ENCODE measurements at places on chromosomes 2 and 18.

GRCh38 chr2:75707901-75708300 is 2.8 kb downstream of the GCFC2 start:
- no peak for DNase-seq

DNA sequence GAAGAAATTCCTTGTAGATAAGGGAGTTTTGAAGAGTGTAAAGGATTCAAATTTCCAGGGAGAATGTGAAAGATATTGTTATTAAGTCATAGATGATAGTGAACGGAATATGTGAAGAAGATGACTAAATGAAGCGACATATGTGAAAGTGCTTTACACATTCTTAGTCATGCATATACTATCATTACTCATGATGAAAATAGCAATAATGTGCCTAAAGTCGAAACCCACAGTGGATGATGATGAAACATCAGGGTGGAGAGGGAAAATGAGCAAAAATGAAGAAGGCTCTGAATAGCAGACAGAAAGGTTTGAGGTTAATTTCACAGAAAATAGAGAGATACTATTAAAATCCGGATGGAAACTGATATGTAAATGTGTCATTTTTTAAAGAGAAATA is 1237.1 kb downstream of the LRP1B start:
- no peak for DNase-seq

DNA sequence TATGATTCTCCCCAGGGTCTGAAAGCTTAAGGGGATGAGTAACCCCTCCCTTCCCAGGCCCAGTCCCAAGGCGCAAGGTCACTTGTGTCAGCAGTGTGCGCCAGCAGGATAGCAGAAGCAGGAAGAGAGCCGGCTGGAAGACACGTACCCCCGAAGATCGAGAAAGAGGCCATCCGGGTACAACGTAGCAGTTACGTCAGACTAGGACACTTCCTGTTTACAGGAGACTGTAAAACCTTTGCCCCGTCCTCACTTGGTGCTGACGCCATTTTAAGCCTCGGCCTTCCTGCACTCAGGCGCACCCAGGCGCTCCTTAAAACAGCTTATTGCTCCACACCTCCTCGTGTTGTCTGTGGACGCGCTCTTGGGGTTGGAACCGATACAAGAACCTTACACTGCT is 6.5 kb downstream of the CRYGB start:
- no peak for DNase-seq

- no peak for DNase-seq
Observed at GRCh38 chr2:167331636-167332232, 443.5 kb downstream of the XIRP2 start.

DNA sequence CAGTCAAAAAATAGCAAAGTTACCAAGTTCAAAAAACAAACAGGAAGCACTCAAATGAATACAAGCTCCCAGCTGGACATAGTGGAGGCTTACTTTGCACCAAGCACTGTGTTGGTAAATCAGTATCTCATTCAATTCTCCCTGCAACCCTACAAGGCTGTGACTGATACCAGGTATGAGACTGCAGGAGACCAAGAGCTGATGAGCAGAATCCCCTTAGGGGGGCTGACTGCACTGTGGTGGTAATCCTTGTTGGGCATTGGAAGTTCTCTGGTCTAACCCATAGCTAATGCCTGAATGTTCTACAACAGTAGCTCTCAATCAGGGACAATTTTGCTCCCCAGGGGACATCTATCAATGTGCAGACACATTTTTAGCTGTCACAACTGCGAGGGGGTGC is 26.0 kb downstream of the CDH2 start:
- DNase-seq = no peak

- DNase-seq = no peak
Observed at GRCh38 chr2:205988274-205988673, 97.7 kb downstream of the INO80D start.

- DNase-seq = no peak
Observed at GRCh38 chr18:68484241-68484640, 230.7 kb downstream of the TMX3 start.

DNA sequence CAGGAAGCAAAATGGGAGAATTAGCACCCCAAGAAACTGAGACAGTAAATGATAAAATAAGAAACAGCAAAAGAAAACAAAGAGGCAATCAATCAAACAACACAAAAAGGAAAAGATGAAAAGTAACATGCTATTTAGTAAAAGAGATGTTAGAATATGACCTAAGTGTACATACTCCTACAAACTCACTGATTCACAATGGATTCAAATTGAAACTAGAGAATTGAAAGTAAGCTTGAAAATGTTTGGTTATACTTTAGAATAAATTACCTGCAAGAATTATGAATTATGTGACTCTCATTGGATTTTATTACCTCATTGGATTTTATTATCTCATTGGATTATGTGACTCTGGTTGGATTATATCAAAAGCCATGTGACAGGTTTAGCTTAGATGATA is 22.8 kb upstream of the CCNYL1 start:
- no peak for DNase-seq

GRCh38 chr2:11967946-11968465 is 221.6 kb downstream of the LPIN1 start:
- DNase-seq = no peak

DNA sequence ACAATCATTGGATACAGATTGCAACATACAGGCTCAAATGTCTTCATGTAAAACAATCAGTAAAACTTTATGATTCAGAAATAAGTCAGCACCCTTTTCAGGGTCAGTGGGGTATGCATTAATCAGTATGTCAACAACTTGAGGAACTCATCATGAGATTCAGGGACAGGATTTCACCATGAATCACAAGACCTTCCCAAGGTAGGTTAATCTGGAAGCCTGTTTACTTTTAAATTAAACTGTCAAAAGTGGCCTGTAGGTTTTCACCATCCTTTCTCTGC is 104.8 kb downstream of the SP100 start:
- DNase-seq = no peak

DNA sequence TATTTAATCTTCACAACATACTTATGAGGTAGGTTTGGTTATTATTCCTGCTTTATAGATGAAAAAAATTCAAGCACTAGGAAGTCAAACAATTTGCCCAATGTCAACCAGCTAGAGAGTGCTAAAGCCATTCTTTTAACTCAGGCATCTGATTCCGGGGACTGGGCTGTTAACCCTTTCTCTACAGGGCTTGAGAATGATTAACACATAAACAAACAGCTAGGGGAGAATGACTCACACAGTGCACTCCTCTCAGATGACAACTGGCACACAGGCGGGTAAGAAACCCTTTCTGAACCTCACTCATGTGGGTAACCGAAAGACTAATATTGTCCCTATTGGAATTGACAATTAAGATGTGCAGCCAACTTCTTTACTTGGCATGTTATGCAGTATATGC is 86.3 kb upstream of the FSHR start:
- DNase-seq = no peak

DNA sequence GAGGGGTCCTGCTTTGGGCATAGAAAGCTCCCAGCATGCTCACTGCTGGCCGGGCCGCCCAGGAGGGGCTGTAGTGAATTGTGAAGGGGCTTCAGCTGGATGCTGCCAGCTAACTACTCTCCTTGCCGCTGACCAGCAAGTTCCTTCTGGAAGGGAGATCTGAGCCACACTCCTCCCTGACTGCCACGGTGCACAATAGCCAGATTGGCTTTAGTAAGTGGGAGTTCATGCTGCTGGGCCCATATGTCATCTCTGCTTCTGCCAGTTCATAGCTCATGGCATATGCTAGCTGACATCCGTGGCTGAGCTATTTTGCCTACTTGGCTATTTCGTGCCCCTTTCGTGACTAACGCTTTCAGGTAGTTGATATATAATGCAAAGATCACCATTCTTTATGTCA is 51.6 kb upstream of the ROCK2 start:
- DNase-seq = no peak

DNA sequence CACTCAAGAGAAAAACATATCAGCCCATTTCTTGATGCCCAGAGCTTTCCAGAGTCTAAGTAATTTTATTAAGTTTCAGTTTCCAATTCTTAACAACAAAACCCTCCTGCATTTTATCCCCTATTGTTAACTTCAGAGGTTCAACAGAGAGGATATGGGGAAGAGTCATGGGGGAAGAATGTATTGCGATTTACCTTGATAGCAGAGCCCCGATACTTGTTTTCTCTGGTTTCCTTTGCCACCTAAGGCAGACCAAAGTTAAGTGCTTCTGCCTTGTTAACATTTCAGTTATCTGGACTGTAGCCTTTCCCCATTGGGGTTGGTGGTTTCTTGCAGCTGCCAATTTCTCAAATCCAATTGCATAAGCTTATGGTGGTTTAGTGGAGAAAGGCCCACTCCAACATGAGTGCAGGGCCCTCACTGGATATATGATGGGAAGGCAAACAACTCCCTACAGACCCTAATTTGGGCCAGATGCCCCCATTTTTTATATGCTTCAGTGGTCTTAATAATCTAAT is 82.0 kb upstream of the ITGB6 start:
- DNase-seq = no peak

GRCh38 chr2:8593243-8593642 is 88.6 kb upstream of the ID2 start:
- no peak for DNase-seq

DNA sequence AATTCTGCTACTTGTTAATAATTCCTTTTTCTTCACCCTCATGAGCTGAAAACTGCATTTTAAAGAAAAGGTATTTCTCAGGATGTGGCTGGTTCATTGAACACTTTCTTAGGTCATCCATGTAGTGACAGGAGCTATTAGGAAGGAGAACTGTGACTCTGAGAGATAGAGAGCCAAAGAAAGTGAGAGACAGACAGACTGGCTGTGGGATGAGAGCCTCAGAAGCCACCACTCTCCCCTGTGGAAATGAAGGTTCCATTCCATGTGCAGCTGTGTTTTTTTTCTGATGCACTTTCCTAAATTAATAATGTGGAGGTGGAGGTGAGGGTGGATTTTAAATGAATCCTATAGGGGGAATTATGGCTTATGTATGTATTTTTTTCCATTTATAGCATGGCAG is 113.3 kb downstream of the FAM210A start:
- DNase-seq = no peak

DNA sequence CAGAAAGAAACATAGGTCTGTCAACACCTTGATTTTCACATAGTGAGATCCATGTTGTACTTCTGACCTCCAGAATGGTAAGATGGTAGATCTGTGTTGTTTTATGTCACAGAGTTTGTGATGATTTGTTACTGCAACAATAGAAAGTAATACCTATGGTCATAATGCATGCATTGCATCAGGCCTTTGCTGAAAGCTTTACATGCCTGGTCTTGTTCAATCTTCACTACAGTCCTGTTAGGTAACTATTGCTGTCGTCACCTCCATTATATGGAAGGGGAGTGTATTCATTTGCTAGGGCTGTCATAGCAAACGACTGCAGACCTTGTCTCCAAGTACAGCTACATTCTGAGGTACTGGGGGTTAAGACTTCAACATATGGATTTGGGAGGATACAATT is 243.5 kb downstream of the ANAPC1 start:
- DNase-seq = no peak

GRCh38 chr2:182821182-182821581 is 45.3 kb downstream of the FRZB start:
- DNase-seq = no peak

GRCh38 chr2:4930704-4931103 is 761.5 kb upstream of the SOX11 start:
- no peak for DNase-seq

GRCh38 chr2:20015482-20016083 is 3.1 kb upstream of the MATN3 start:
- no peak for DNase-seq

DNA sequence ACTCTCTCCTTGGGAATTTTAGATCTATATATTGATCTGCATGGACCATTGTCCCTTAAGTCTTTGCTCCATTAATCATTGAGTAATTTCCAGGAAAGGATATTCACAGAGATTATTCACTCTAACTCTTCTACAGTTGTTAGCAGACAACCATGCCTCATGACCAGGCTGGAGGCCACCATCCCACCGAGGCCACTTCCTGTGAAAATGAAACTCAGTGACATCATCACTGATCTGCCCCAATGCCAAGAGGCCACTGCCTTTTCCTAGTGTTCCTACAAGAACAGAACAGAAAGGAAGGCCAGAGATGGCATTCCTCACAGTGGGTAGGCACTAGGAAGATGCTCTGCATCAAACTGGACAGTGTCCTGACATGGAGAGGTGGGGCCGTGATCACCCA is 161.3 kb downstream of the DTNA start:
- DNase-seq = no peak

DNA sequence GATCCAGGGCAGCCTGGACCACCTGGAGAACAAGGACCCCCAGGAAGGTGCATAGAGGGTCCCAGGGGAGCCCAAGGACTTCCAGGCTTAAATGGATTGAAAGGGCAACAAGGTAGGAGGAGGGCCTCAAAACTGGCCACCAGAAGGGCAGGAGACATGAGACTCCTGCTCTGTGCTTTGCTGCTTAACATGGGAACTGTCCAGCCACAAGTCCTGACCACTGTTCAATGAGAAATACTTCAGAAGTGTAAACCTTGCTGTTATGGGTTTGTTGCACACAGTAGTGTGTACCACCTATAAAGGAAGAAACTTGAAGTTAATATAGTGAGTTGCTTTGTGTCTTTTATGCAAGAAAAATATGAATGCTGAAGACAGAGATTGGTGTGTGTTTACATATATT is 44.2 kb upstream of the MFF start:
- DNase-seq = no peak

DNA sequence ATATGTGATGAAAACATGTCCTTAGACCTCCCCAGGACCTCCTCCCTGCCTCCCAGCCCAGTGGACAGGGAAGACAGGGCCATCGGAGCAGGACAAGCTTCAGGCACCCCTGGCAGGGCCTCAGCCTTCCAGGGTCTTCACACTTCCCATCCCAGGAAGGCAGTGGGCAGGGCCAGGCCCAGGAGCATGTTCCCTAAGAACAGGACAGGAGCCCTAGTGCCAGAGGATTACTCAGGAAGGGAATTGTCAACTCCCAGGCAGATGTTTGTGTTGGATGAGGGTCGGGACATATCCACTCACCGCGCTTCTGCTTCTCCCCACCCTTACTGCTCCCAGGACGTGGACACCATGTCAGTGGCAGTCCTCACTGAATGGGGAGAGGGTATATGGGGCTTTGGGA is 138.9 kb downstream of the TNS1 start:
- DNase-seq = no peak

- no peak for DNase-seq
Observed at GRCh38 chr2:74239346-74239745, 40.9 kb downstream of the MTHFD2 start.

GRCh38 chr2:71786291-71787107 is 333.1 kb downstream of the DYSF start:
- DNase-seq = no peak

DNA sequence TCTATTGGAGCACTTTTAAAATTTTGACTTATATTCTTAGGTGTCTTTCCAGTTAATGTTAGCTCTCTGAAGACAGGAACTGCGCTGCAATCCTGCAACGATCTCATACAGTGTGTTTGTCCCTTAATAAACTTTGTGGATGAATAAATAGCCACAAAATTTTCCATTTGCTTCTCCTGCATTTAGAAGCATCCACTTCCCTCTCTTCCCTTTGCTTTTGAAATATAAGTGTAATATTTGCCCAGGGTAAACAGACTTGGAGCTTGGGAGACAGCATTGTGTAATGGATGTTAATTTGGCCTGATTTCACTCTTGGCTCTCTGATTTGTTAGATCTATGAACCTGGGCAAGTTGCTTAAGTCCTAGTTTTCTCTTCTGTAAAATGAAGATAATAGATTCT is 58.2 kb upstream of the CD28 start:
- DNase-seq = no peak

GRCh38 chr2:164847981-164848741 is 6.5 kb upstream of the COBLL1 start:
- DNase-seq = no peak

GRCh38 chr18:22250026-22250425 is 80.6 kb downstream of the GATA6 start:
- no peak for DNase-seq

All from stimulated activated CD8-positive, alpha-beta memory T cell treated with anti-CD3 and anti-CD28 coated beads, Interleukin-7, amount 100 ng/mL, for 48 hours (primary cell).